ENCODE measurements at places on chromosomes 12 and 14.

- no peak for DNase-seq
These were observed 71.1 kb upstream of the CCDC60 start for GRCh38 chr12:119263466-119263865.

- DNase-seq, result no peak
These were observed 368.7 kb downstream of the NELL2 start for GRCh38 chr12:44507461-44507860.

DNA sequence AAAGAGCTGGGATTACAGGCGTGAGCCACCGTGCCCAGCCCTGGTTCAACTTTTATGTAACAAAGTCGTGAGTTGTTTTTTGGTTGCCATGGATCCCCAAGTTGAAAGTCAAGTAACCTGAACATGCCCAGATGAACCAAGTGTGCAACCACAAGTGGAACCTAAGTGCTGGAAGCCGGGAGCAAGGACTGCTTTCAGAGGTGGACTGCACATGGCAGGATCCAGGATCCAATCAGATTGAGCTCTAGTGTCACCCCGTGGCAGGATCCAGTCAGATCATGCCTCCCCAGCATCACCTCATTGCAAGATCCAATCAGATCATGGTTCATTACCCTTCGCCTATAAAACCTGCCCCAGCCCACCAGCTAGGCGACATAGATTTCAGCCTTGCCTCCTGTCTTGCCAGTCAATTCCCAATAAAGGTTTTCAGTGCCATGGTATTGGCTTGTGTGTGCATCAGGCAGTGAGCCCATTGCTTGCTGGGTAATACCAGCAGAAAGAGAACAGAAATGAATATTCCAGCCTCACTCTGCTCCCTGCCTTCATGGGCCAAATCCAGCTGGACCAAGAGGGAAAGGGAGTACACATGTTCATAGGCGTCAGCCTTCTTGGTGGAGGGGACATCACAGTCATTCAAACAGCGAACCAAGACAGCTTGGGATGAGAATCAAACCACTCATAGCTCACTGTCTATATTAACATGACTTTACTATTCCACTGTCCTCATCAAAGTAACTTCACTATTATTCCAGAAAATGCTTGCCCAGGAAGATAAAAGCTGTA is 43.6 kb upstream of the VASH1 start:
- no peak for DNase-seq

- DNase-seq, result no peak
These were observed 74.6 kb upstream of the CDKN3 start for GRCh38 chr14:54322246-54322645.

- no peak for DNase-seq
These were observed 73.5 kb downstream of the TNFAIP2 start for GRCh38 chr14:103196716-103197115.

DNA sequence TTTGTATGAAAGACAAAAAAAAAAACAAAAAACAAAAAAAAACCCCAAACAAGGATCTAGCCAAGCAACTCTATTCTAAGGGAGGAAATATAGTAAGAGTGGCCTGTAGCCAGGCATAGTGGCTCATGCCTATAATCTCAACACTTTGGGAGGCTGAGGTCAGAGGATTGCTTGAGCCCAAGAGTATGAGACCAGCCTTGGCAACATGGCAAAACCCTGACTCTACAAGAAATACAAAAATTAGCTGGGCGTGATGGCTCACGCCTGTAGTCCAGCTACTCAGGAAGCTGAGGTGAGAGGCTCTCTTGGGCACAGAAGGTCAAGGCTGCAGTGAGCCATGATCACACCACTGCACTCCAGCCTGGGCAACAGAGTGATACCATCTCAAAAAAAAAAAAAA is 47.9 kb downstream of the TMEM117 start:
- DNase-seq, result no peak

DNA sequence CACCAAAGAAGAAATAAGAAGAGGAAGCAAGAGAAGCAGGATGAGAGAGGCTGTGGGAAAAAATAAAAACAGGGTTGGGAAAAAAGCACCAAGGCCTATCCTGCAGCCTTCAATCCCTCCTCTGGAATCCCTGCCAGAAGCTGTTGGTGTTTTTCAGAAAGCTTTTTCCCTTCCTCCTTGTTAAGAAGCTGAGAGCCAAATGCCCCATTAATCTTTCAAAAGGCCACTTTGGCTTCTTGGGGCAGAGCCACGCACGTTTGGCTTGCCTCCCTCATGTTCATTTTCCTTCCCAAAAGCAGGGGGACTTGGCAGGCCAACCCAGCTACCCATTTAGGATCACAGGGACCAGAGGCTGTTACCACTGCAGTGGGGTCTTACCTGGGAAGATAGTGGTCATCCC is 365.3 kb downstream of the NUAK1 start:
- DNase-seq, result no peak

GRCh38 chr12:124941170-124941527 is 26.7 kb upstream of the UBC start:
- no peak for DNase-seq

- DNase-seq, result no peak
These were observed 10.4 kb upstream of the FBLN5 start for GRCh38 chr14:91957876-91958313.

GRCh38 chr12:6084261-6084968 is 40.1 kb downstream of the VWF start:
- peak; percentile 15 for DNase-seq
